ENCODE measurements at places on chromosomes 13 and 19.
A peak's percentile ranks its signal among the peaks of the same experiment; 100 is the strongest.

DNA sequence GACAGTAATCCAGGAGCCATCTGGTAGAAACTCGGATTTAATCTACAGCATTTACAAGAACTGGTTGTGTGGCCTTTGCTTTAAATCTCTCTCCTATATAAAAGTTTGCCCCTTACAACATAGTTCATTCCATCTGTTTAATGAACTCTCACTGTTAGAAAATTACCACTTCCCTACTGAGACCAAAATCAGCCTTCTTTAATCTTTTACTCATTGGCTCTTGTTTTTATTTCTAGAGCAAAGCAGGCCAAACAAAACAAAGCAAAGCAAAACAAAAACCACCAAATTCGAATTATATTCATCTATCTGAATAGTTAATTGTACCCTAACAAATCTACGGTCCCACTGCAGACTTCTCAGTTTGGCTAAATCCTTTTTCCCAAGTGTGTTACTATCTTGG lies 127.0 kb downstream of the UGGT2 start:
- DNase-seq, result no peak

DNA sequence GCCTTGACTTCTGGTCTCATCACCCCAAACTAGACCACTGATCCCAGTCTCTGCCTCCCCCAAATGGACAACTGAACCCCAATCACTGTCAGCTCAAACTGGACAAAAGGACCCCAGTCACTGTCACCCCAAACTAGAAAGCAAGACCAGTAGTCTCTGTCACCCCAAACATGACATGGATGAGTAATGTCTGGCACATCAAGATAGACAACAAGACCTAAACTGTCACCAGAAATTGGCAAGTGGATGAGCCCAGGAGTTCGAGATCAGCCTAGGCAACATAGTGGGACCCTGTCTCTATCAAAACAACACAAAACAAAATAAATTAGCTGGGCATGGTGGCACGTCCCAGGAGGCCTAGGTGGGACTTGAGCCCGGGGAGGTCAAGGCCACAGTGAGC lies 12.0 kb downstream of the RABAC1 start:
- no peak for DNase-seq

DNA sequence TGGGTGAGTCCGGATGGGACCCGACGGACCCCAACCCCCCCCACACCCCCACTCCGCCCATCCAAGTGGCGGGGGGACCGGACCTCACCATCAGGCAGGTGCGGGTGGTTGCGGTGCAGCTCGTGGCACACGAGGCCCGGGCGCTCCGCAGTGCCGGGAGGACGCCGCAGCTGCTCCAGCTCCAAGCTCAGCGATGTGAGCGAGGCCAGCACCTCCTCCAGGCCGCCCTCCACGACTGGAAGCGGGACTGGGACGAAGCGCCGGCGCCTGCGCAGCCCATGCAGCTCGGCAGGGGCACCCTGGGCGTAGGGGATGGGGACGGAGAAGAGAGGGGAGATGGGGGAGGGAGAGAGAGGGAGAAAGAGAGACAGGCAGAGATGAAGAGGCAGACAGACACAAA lies 30.1 kb upstream of the OLFM2 start:
- no peak for DNase-seq

DNA sequence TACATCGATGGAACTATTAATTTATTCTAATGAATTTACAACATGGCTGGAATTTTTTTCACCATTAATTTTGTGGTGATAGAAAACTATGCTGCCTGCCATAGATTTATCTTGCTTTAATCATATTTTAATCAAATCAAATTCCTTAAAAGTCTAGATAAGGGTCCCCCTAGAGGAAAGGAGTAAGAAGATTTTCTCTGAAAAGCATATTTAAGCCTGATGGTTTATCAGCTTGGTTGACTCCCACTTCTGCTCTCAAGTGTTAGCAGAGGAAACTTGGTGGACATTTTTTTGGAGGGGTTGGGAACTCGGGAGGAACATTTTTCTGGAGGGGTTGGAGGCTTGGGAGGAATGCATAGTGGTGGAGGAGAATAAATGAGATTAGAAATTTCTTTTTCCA lies 253.3 kb downstream of the KCNRG start:
- DNase-seq, result no peak

DNA sequence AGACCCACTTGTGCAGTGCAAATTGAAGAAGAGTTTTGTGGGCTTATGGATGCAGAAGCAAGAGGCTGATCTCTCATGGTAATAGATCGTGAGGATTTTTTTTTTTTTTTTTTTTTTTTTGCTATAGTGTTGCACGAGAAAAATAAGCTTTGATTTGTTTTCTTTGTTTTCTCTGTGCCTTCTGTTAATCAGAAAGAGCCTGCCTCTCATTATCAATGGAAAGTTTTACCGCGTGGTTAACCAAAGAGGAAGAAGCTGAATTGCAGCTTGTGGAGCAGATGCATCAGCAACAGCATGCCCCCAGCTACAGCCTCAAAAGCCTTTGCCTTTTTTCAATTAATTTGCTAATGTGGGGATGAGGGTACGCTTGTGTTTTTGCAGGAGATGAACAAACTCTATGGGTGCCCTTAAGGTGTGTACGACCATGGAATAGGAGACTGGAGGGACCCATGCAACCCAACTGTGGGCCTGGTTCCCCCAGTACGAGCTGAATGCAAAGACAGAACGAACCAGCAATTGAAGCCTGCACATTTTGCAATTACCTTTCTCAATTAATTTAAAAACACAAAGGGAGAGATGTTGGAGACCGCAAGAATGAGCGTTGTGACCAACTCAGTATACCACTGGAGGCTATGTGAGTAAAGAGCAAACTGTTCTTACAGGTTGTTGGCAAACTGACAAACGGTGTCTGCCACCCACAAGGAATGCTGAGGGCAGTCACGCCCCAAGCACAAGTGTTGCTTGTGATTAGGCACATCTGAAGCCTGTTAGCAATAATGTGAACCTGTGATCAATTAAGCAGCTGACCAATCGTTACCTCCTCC lies 58.6 kb upstream of the SPRY2 start:
- DNase-seq, result peak; percentile 43

DNA sequence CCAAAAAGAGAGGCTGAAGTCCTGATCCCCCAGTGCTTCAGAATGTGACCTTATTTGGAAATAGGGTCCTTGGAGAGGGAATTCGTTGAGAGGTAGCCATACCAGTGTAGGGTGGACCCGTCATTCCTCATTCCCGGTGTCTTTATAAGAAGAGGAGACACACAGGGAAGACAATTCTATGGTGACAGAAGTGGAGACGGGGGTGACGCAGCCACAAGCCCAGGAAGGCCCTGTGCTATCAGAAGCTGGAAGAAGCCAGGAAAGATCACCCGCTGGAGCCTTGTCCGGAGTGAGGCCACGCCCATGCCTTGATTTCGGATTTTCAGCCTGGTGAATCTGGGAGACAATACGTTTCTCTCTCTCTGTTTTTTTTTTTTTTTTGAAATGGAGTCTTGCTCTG lies 2.6 kb upstream of the MYPOP start:
- DNase-seq, result no peak

DNA sequence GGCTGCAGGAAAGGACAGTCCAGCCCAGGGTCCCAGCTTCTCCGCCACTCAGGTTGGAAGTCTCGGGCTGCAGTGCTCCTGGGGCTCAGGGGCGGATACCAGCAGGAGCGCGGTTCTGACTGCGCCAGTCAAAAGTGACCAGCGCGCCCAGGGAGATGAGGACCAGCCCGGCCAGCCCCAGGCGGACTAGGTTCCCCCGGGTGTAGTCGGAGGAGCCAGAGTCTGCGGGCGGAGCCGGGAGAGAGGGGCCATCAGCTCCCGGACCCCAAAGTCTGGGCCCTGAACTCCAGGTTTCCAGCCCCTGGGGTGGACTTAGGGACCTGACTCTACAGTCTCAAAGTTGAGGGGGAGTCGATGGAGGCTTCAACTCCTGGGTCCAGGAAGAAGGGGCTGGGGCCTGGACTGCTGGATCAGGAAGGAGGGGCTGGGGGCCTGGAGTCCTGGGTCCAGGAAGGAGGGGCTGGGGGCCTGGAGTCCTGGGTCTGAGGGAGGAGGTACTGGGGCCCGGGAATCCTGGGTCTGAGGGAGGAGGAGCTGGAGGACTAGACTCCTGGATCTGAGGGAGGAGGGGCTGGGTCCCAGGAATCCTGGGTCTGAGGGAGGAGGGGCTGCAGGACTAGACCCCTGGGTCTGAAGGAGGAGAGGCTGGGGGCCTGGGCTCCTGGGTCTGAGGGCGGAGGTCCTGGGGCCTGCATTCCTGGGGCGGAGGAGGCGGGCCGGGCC lies 5.3 kb downstream of the OSCAR start:
- DNase-seq, result no peak

GRCh38 chr19:35949131-35949530 lies 13.0 kb downstream of the LRFN3 start:
- no peak for DNase-seq

DNA sequence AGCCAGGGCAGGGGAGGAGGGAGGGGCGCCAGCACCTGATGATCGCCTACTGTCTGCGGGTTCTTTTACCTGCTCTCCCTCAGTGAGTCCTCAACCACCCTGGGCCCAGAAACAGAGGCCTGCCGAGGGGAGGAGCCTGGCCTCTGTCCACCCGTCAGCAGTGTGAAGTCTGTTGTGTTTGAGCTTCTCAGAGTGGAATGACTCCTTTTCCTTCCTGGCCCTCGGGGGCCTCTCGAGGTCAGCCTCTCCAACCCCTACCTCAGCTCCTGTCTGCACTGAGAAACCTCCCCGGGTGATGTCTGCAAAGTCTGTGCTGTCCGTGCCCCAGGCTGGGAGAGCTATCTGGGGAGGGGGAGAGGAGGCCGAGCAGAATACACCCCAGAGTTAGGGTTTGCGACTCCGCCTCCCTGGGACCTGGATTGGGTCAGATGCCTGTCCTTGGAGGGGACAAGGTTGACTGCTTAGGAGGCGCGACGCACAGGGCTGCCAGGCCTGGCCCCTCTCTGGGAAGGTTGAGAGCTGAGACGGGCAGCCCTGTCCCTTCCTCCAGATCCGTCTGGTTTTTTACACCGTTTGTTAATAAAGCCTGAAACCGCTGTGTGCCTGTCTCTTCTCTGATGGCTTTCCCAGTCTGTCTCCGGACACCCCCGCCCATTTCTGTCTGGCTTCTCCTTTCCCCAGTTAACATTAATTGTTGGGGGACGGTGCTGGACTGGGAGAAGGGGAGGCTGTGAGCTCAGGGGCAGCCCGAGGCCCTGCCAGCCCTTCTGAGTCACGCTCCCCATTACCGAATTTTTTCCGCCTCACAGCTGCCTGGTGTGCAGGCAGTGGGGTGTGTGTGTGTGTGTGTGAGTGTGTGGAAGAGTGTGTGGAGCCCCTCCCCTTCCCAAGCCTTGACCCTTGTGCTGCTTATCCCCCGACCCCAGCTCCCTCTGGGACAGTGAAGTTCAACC lies 989 bp upstream of the SSC5D start:
- peak; percentile 40 for DNase-seq

DNA sequence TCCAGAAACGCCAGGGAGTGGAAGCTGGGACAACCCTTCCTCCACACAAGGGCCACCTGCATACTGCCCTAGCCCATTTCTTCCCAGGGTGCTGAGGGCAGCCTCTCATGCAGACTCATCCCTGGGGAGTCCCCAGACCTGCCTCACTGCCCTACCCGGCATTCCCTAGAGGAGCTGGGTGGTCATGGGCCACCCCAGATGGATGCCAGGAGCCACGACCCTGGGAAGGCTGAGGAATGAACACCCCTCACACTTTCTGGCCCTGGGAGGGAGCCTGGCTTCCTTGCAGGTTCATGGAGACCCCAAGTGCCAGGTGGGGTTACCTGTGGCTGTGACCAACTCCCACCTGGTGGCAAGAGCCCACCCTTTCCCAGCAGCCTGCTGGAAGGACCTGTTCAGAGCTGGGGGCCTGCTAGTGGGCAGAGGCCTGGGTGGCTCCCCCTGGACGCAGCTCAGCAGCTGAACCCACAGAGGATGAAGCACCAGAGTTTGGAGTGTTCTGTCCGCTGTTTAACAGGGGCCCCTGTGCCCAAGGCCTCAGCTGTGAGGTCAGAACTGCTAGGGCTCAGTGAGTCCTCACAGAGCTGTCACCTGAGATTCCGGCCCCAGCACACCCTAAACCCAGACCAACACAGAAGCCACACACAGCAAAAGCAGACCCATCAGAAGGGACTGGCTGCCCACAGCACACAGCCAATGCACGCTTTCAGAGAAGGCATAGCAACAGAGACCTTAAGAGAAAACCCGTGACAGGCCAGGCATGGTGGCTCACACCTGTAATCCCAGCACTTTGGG lies 6.6 kb downstream of the ACP4 start:
- DNase-seq, result no peak

GRCh38 chr19:44677019-44677811 lies 5.9 kb downstream of the CEACAM19 start:
- DNase-seq, result no peak

- no peak for DNase-seq
These were observed 10.5 kb downstream of the LAMP1 start for GRCh38 chr13:113307491-113307890.

DNA sequence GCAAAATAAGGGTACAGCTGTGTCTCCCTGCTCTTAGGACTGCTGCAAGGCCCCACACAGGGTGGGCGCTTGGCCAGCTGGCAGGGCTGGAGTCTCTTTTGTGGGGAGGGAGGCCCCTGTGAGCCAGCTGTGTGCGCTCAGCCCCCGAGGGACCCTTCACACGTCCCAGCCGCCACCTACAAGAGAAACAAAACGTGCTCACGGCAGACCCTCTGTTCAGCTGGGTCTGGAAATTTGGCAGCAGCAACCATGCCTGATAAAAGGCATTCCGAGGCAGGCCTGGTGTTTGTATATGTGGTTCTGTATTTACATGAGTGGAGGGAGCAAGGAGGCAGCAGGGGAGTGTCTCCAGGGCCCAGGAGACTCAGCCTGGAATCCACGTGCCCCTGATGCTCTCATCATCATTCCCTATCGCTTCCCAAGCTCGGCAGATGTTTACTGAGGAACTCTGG lies 49.7 kb downstream of the CRTC1 start:
- no peak for DNase-seq

GRCh38 chr13:97967226-97967625 lies 13.8 kb downstream of the IPO5 start:
- DNase-seq, result no peak

GRCh38 chr13:93260591-93260990 lies 34.0 kb downstream of the GPC6 start:
- no peak for DNase-seq

DNA sequence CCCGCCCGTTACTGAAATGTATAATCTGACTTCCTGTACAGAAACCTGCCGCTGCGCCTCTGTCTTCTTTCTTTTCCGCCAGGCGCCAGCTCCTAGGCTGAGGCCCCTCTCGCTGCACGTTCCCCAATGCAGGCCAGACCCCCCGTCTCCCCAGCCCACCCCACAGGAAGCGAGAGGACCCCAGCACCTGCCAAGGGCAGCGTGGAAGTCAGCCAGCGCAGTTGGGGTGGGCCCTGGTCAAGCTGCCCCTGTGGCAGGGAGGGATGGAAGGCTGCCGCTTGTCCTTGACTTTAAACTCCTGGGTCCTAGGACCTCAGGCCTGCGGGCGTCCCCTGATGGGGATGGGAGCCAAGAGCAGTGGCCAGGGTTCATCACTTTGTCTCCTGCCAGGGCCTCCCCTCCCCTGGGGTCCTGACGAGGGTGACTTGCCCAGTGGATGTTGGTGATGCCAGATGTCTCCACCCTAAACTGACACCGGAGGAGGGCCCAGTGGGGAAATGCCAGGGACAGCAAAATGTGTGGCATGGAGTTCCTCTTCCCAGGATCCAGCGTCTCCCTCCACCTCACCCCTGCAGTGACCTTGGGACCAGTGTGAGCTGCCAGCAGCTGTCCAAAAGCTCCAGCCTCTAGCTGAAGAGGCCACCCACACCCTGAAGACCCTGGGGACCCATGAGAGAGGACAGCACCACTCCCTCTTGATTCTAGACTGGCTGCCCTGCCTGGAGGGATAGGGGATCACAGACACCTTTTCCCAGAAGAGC lies 8.5 kb upstream of the MARCHF2 start:
- no peak for DNase-seq

- no peak for DNase-seq
These were observed 24.5 kb upstream of the LGALS16 start for GRCh38 chr19:39631178-39631577.

GRCh38 chr19:7533281-7533885 lies 2.1 kb upstream of the PNPLA6 start:
- DNase-seq, result no peak
